CD4-positive, alpha-beta T cell treated with Interleukin-17A for 1 hour (primary cell): ENCODE measurements at places on chromosomes 5 and 9.

- no peak for DNase-seq
Measured at GRCh38 chr5:62569470-62569869, 9.1 kb upstream of the LRRC70 start.

DNA sequence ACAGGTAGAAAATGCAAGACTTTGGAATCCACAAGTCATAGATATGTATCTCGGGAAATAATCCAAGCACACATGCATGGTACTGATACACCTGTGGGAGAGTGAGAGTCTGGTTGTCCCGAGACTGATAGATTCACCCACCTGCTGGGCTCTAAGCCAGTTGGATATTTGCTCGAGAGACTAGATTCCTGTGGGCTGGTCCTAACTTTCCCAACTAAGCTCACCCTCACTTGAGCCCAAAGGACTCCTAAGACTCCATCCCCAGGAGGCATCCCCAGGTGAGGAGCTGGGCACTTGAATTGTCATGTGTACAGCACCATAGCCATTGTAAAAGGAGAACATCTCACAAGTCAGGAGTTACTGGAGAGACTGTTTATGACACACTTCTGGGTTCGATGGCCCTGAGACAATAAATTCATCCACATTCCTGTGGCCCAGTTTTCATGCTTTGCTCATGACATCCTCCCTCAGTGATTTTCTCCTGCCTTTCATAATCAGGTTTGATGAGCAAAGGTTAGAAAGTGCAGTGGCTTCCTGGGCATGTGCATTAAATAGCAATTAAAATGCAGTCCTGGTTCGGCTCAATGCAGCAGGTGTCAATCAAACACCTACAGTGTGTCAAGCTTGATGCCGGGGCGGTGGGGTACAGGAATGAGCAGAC lies 18.1 kb downstream of the SLC1A1 start:
- DNase-seq, result no peak

- peak; percentile 60 for DNase-seq
Measured at GRCh38 chr5:119269061-119269944, 86.5 kb upstream of the TNFAIP8 start.

DNA sequence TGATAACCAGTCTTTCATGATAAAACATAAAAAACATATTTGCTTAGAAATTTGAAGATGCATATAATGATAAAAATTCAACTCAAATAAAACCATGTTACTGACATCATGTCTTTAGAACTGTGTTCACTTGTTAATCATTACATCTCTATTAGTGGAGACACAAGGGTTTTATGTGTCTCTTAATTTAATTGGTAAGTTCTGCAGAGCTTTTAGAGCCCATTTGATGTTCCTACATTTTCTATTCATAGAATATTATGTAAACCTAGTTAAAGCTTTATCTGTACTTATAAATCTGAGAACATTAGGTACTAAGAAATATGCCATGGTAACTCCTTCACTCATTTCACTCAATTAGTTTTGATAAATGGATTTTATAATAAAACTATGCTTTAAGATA lies 285.4 kb downstream of the SLCO4C1 start:
- no peak for DNase-seq

GRCh38 chr5:40578501-40579451 lies 100.9 kb upstream of the PTGER4 start:
- peak; percentile 20 for DNase-seq
